SK-N-MC (cell line): ENCODE measurements at places on chromosomes 5 and 9.

- DNase-seq = no peak
Measured at GRCh38 chr5:150647275-150648251, 7.1 kb downstream of the SYNPO start.

DNA sequence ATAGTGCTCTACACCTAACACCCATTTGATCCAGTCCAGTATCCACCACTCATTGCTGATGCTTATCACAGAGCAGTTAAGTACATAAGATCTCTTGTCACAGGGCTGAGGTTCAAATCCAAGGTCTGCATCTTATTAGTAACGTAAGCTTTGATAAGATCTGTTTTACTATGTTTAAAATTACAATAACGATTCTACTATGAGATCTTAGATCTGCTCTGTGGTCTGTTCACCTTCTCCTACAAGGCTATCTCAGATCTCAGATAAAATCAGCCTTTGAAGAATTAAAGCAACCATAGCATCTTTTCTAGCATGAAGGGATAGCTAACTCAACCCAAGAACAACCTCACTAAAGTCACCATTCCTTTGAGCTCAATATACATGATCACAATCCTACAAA is 431.0 kb upstream of the RORB start:
- DNase-seq = no peak

DNA sequence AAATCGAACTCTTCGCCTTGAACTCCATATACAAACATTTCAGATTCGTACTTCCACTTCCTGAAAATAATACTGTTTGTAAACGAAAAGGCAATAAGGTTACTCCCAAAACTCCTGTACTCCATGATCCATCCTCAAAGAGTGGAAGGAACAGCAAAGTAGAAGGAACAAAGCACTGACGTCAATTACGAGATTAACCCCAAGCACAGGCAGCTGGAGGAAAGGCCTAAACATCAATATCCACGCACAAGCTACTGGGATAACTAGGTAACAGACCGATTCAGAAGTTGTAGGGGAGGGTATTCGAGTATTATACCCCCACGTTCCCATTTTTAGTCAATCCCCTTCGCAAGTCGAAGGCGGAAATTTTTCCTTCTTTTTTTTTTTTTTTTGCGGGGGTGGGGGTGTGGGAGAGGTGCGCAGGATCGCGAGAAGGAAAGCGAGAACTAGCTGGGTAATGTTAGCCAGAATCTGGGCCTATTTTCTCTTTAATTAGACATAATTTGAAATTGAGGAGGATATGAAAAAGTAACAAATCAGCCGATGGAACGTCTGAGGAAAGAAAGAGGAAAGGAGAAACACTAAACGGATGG is 909 bp downstream of the AFF4 start:
- peak; percentile 35 for DNase-seq

- DNase-seq = no peak
Measured at GRCh38 chr5:6705088-6705487, 8.1 kb upstream of the TENT4A start.

DNA sequence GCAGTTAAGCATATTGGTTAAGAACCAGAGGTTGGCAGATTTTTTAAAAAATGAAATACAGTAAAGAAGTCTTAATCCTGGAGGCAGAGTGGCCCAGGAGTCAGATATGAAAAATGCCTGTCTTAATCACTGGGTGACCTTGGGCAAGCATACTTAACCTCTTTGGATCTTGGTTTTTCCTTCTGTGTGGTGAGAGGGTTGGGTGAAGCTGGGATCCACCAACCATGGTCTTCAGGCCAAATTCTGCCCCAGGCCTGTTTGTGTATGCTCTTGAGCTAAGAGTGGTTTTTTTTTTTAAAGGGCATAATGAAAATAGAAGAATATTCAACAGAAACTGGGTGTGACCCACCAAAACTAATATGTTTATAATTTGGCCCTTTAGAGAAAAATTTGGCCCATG is 20.0 kb upstream of the TEX48 start:
- no peak for DNase-seq

- no peak for DNase-seq
Measured at GRCh38 chr9:27792971-27793689, 219.8 kb upstream of the C9orf72 start.

DNA sequence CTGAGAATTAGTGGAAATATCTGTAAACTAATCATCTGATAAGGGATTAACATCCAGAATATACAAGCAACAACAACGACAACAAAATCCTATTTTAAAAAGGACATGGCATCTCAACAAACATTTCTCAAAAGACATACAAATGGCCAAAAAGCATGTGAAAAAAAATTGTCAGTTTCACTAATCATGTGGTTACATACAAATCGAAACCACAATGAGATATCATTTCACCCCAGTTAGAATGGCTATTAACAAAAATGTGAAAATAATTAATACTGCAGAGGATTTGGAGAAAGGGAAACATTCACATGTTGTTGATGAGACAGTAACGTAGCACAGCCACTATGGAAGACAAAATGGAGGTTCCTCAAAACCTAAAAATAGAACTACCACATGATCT is 69.5 kb downstream of the ERP44 start:
- DNase-seq = no peak

GRCh38 chr5:129399069-129399468 is 61.0 kb upstream of the ADAMTS19 start:
- no peak for DNase-seq

DNA sequence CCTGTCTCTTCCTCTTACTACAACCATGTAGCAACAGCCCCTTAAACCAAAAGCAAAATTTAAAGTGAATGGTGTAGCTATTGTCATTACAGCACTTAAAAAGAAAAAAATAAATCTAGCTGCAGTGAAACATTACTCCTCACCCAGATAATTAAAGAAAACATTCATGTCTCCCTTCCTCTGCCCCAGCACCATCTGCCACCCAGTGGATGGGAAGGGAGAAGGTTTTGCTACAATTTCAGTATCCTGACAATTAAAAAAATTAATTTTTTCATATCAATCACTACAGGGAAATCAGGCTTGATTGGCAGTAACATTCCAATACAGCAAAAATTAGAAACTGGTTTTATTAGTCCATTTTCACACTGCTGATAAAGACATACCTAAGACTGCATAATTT is 147.4 kb upstream of the PUM3 start:
- no peak for DNase-seq

DNA sequence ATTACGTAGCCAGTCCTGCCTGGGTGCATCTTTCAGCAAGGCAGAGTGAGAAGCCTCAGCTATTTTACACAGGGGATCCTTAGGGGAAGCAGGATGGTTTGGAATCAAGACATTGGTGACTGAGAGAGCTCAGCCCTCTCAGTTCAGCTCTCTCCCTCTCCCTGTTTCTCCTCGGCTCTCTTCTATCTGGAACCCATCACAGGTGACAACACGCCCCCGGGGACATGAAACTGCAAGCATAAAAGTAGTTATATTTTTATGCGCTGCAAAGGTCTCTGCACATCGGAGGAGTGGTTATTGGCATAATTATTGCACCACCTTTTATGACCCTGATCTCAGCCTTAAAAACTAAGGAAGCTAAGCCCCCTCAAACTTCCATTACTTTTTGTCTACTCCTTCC is 14.2 kb downstream of the TMOD1 start:
- no peak for DNase-seq

DNA sequence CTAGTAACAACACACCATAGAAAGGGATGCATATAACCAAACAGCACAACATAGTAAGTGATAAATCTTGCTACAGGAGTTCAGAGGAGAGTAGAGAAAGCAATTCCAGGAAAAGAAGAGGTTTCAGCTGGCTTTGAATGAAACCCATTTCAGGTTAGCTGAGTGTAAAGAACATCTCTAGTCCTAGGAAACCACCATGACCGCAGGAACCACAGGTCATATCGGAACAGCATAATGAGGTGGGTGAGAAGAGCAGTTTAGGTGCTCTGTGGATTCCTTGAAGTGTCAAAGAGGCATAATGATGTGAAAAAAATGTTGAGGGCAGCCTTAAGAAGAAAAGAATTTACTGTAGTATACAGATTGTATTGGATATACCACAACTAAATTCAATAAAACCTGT is 507.5 kb downstream of the MTRR start:
- DNase-seq = no peak

- DNase-seq = no peak
Measured at GRCh38 chr5:149687486-149688168, 42.5 kb upstream of the PPARGC1B start.

- no peak for DNase-seq
Measured at GRCh38 chr5:135147294-135148090, 113.5 kb upstream of the PITX1 start.

DNA sequence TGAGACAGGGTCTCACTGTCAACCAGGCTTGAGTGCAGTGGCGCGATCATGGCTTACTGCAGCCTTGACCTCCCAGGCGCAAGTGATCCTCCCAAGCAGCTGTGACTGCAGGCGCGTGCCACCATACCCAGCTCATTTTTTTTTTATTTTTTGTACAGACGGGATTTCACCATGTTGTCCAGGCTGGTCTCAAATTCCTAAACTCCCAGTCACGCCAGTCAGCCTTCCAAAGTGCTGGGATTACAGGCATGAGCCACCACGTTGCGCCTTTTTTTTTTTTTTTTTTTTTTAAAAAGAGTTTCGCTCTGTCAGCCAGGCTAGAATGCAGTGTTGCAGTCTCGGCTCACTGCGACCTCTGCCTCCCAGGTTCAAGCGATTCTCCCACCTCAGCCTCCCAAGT is 27.1 kb upstream of the SRP19 start:
- no peak for DNase-seq

GRCh38 chr5:114949756-114950155 is 220.0 kb downstream of the TRIM36 start:
- DNase-seq = no peak

DNA sequence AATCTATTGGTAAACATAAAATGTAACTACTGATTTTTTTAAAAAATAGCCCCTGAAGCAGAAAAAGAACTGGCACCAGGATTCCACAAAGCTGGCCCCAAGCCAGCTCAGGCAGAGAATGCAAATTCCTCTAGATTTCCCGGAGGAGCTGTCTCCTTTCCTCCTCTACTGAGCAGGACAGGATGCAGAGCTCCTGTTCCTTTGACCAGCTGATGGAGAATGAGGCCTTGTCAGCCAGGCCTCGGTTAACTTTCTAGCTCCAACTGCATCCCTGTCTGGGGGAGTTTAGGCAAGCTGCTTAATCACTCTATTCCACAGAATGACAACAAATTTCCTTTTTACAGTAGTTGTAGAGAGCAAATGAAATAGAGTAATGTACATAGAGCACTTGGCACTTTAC is 155.5 kb downstream of the GNAQ start:
- no peak for DNase-seq

GRCh38 chr5:138985683-138986082 is 110.5 kb upstream of the LRRTM2 start:
- no peak for DNase-seq

DNA sequence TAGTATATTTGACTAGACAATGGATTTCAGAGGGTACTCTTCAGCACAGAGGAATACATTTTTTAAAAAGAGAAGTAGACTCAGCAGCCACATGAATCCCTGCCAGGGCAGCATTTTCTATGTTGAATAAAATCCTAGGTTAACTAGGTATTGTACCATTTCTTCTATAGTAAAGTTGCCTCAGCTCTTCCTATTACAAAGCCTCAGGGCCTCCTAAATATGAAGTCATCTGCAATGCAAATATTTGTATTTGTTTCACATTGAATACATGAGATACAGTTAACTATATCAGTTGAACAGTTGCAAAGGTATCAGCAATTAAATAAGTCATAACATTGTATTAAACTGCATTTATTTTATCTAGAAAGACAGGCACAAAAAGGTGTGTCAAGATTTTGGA is 59.5 kb downstream of the NUDT12 start:
- DNase-seq = no peak

GRCh38 chr9:69168709-69169217 is 5.3 kb upstream of the TJP2 start:
- DNase-seq = no peak

GRCh38 chr9:135887021-135887507 is 20.3 kb downstream of the CAMSAP1 start:
- DNase-seq = no peak

DNA sequence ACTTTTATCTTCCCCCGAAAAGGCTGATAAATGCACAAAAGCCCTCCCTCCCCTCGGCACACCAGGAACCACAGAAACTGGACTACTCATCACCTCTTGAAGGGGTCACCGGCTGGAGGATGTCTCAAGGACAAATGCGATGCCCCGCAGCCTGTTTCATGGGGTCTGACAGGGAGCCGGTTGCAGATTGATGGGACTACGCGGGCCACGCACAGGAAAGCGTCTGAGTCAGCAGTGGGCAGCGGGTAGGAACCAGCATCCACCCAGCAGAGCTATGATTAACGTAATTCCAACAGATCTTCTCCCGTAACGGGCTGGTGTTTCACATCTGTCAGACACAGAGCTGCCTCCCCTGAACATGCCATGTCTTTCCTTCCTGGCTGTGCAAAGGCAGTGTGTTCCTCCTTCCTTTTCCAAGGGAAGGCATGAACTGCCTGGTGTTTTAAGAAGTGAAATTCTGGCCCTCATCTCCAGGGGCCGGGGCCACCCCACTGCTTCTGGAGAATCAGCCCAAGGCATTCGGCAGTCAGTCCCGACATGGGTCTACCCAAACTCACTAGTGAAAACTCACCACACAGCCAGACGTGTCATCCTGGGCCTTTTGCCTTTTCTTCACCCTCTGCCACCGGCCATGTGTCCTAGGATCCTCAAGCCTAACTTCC is 144.4 kb upstream of the PHYKPL start:
- no peak for DNase-seq

DNA sequence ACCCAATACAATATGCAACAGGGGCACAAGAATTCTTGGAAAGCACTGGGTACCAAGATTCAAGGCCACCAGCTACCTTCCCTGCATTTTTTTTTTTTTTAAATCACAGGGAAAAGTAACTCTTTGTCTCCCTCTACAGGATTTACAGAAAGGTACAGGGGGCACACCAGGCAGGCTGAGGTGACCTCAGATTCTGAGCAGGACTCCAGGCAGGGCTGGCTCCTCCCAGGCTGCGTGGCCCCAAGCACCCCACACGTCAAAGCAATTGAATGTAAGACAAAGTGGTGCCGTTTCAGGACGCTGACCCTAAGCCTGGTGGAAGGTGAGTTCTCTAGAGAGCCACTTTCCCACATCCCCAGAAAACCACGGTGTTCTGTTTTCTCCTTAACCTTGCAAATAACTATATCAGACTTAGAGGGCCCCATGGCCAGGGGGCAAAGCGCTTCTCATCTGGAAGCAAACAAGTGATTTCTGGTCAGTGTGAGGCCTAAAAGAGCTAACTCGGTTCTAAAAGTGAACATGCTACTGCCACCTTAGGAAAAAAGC is 222.6 kb downstream of the ROR2 start:
- no peak for DNase-seq

- no peak for DNase-seq
Measured at GRCh38 chr9:20593105-20593504, 29.2 kb downstream of the MLLT3 start.
